H7 (cell line): ENCODE measurements at places on chromosomes 2 and 18.

- no peak for DNase-seq
Observed at GRCh38 chr2:4981802-4982409, 710.3 kb upstream of the SOX11 start.

DNA sequence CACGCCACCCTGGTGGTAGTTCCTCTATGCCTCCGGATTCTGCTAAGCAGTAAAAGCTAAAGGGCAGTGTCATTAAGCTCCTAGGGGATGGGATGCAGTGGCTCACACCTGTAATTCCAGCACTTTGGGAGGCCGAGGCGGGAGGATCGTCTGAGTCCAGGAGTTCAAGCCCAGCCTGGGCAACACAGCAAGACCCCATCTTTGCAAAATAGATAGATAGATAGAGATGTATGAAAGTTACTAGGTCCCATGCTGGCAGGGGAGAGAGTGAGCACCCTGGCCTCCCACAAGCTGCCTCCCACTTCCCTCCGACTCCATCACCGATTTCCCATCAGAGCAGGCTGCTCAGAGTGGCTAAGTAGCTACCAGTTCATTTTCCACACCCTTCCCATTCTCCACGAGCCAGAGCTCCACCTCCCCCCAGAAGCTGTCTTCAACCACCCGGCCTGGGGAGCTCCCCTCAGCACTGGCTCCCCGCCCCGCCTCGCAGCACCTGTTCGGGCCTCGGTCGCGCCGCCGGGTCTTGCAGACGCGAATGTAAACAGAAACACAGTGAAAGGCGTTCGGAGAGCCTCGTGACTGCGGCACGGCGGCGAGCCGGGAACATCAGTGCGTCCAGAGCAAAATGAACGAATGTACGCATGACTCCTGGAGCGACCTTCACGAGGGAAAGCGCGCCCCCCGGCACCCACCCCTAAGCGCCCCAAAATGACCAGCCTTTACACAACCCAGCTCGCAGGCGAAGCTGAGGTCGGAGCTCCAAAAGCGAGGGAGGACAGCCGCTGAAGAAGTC lies 598 bp upstream of the CEP68 start:
- DNase-seq = no peak

DNA sequence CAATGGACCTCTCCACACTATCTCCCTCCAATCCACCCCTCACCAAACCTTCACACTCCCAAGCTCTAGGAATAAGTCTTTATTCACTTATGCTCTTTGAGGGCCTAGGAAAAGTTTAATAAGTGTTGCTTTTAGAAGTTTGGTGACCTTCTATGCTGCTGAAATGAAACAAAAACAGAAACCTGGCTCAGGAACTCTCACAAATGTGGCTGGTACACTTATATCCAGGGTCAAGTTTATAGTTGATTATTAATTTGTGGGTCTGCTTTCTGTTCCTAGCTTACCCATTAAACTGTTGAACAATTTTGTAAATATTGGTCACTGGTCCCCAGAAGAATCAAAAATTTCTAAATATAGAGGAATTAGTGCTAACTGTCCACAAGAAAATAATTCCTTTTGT lies 14.2 kb upstream of the ANKRD44 start:
- DNase-seq = no peak

- DNase-seq = no peak
Observed at GRCh38 chr2:86313341-86313740, 24.1 kb downstream of the REEP1 start.

GRCh38 chr18:48803951-48804855 lies 146.6 kb downstream of the SMAD7 start:
- DNase-seq = no peak
